ENCODE measurements at places on chromosomes 7 and 10. TPM values are rescaled to one million over a fixed set of nuclear protein-coding genes. Genes with fewer than 3 reads are reported as not detected.
A peak's percentile ranks its signal among the peaks of the same experiment; 100 is the strongest.

DNA sequence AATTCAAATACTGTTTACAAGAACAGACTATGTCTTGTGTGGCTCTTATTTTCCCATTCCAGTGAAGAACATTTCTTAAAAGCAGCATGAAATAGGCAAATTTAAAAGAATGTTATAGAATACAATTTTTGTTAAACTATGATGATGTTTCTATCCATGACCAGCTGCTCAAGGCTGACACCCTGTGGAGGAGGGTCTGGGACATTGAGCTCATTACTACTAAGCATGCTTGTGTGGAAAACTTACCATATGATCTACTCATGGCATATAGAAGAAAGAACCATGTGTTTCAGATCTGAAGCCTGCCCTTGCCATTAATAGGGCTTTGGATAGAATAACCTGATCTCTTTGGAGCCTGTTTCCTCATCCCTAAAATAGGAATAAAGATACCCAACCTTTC, 125.0 kb downstream of the FOXP2 start:
- no peaks in the 10 kb centered on the region for H3K36me3 ChIP-seq
- H3K4me3 ChIP-seq, result no peak overlapping the region
- H3K27me3 ChIP-seq, result no peaks in the 10 kb centered on the region
- DNase-seq, result peak; percentile 68

CLRN3 gene
- 1.7 TPM for total RNA-seq

GRCh38 chr7:55130395-55131141, 111.8 kb downstream of the EGFR start:
- H3K27ac ChIP-seq, result peak overlapping the region; percentile 84
- no peak overlapping the region for H3K4me3 ChIP-seq
- no peak for DNase-seq

SFTPA1 gene
- total RNA-seq, result not detected

COL26A1 gene
- not detected for total RNA-seq

DNA sequence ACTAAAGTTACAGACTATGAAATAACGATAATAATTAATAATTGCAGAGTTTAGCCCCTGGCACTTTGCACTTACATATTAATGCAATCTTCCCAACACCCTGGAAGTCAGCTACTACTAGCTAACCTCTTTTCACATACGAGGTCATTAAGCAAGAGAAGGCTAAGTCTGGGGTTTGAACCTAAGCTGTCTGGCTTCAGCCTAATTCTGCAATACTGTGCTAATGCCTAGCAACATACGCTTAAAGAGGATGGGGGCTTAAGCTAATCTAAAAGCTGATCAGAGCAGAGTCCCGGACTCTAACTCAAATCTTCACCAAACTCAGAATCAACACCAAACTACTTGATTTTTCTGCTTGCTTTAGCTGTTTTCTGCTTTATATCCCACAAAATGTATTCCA, 168.7 kb upstream of the GNAI1 start:
- no peak overlapping the region for H3K4me3 ChIP-seq
- DNase-seq, result no peak
- H3K27me3 ChIP-seq, result no peaks in the 10 kb centered on the region
- no peaks in the 10 kb centered on the region for H3K36me3 ChIP-seq
- no peaks in the 10 kb centered on the region for H3K4me1 ChIP-seq
- H3K27ac ChIP-seq, result no peak overlapping the region

Measured in stomach (tissue), 19 donors.